ENCODE measurements at places on chromosomes 16 and 17.

GRCh38 chr17:60529806-60530205, 3.8 kb upstream of the APPBP2 start:
- no peak for ATAC-seq

DNA sequence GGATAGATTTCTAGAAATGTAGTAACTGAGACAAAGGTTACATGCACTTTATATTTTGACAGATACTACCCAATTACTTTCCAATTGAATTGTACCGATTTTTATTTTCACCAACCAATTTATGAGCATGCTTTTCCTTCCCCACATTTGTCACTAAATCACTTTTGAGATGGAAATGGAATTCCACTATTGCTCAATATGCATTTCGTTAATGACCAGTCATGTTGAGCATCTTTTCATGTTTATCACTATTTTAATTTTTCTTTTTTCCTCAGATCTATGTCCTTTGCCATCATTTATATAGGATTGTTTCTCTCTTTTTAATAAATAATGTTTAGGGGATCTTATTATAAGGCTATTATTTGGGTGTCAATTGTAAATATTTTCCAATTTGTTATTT, 102.8 kb upstream of the SMIM36 start:
- ATAC-seq, result no peak

DNA sequence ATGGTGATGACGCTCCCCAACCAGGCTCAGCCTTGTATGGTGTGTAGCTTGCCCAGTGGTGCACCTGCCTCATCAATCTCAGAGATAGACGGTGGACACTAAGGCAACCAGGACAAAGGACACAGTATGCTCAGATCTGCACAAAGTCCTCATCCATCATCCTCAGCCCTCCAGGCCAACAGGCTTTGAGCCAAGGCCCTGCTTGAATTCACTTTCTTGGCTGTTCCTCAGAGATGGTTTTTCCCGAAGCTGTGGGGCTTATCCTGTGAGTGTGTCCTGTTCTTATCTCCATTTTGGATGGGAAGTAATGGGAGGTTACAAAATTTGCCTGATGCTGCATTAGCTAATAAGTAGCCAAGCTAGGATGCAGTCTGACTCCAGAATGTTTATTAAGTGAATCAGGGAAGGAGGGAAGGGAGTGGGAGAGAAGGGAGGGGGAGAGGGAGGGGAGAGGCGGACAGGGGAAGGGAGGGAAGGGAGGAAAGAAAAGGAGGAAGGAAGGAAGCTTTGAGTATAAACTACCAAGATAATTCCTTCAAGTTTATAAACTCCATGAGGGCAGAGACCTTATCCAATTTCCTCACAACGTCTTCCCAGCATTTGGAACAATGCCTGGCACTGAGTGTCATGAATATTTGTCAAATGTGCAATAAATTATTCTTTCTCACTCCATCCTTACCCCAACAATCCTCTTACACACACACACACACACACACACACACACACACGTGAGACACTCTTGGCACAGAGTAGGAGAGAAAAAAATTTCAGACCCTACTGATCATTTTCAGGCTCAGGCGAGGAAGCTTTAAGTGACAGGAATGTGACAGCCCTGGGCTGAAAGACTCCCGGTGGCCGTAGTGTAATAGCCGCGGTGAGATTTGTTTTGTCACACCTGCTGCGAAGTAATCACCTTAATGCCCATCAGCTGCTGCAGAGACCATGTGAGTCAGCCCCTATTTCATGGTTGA, 84.3 kb downstream of the BMERB1 start:
- ATAC-seq, result peak; percentile 74

GRCh38 chr17:67020293-67020766, 24.0 kb upstream of the CACNG1 start:
- no peak for ATAC-seq

GRCh38 chr16:8949536-8950418, 13.9 kb downstream of the USP7 start:
- ATAC-seq, result no peak

DNA sequence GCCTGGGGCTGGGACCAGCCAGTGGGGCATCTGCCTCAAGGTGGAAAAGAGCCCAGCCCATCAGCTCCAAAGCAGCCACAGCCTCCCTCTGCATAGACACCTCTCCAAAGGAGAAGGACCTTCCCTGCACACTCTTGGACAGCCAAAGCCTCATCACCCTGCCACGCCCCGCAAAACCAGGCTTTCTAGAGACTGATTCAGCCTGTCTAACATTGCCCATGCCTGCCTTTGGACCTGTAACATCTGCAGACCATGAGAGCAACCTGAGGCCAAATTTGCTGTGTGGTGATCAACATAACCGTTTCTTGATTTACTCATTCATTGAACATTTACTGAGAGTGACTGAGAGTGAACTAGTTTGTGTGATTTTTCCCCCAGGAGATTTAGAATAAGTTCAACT, 219.7 kb upstream of the HSBP1 start:
- ATAC-seq, result no peak

- peak; percentile 10 for ATAC-seq
Observed at GRCh38 chr16:84741340-84741830, 41.6 kb downstream of the USP10 start.

DNA sequence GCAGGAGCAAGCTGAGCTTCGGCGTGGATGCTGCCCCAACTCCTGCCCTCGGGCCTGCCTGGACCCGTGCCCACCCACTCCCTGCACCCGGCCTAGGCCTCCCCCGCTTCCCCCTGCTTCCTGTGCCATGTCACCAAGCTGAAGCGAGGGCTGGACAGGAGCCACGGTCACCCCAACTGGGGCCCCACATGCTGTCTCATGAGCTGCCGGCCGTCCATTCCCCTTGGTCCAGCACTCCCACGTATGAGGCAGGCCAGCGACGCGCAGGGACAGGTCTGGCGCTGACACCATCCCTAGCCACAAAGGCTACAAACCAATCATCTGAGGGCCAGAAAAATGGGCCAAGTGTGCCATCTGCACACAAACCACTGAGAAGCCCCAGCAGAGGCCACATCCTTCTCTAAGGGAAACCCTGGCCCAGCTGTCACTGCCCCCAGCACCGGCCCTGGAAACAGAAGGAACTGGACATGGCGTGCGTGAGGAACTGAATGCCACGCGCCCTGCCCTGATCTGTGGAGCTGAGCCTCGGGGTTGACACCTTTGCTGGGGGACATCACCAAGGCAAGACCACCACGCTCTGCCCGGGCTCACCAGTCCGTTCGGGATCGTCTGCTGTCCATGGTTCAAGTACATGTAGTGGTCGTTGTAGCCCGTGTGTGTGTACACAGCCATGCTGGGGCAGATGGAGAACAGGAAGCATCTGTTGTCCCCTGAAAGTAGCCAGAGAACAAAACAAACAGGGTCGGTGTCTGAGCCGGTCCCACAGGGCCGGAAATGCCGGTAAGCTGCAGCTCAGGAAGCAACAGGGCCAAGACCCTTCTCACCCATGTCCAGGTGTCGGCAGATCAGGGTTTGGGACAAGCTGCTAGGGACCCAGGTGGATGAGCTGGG, 22.2 kb downstream of the MEAK7 start:
- ATAC-seq, result peak; percentile 39

DNA sequence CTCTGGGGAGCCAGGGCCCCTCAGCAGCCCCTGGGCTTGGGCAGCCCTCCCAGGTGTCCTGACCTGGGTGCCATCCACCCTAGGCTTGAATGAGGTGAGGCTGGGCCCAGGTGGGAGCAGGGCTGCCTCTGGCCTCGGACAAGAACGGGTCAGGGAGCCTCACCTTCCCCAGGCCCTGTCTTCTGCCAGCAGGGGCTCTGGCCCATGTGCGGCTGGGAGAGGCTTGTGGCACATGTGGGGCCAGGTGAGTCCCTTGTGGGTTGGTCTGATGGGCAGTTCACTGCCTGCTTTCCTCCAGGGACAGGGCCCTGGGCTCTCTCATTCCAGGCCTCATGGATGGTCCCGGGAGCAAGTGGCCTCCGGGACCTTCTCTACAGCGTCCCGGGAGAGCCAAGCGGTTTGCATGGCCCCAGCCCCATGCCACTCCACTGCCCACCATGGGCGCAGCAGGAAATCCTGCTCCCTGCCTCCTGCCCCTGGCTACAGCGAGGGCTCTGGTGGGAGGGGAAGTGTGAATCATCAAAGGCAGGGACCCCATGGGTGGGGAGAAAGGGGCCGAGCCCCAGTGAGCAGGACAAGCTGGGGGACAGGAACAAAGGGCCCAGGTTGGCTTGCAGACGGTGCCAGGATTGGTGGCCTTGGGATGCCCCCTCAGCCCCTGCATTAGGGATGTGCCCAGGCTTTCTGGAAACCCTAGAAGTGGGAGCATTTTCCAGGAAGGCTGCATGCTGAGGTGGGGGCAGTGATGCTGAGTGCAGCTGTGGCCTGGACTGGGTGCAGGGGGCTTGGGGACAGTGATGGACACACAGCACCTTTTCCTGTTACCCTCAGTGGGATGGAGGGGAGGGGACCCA, 12.2 kb downstream of the VASN start:
- no peak for ATAC-seq

DNA sequence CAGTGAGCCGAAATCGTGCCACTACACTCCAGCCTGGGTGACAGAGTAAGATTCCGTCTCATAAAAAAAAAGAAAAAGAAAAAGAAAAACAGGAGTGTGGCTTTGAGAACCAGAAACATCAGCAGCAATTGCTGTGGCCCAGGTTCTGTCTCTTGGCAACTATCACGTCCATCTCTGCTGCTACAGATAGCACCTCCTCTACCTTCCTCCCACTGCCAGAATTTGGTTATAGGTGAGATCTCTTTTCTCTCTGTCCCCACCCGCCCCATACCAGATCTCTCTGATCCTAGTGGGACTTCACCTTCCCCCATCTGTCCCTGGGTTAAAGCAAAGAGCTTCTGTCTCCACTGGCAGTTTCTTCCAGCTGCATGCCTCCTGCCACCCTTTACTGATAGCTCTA, 3.1 kb downstream of the TLCD2 start:
- ATAC-seq, result no peak

GRCh38 chr16:23962001-23962400, 126.2 kb downstream of the PRKCB start:
- ATAC-seq, result no peak

- no peak for ATAC-seq
Observed at GRCh38 chr16:80682421-80683070, 121.9 kb downstream of the CDYL2 start.

- ATAC-seq, result no peak
Observed at GRCh38 chr16:82384949-82385348, 214.9 kb upstream of the MPHOSPH6 start.

GRCh38 chr17:83145831-83146230, 66.4 kb downstream of the METRNL start:
- ATAC-seq, result no peak

DNA sequence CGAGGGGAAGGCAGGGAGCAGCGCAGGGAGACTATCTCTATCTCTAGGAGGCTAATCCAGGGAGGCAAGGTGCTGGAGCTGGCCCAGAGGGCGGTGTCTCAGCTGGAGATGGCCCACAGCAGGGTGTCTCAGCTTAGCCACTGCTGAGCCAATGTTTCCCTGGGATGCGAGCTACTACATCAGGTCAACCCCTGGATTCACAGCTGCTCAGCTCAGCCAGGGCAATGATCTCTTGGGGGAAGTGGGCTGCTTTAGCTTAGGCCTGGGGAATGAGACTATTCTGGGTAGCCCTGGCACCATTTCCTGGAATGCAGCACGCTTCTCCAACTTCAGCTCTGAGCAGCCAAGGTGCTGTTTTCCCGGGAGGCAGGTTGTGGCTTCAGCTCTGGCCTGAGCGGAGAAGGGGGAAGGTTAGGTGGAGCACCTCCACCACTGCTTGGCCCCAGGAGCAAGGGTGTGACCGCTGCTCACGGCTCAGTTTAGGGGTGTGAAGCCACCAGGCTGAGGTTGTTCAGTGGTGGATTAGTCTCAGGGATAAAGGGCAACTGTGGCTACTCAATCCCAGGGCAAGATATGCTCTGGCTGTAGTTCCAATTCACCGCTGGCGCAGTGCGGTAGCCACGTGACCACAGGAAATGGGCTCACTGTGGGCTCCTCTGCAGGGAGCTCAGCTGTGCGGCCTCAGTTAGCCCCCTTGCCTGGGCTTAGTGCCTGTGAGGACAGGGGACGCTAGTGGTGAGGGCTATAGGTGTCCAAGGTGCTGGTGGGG, 5.2 kb upstream of the PRSS21 start:
- no peak for ATAC-seq

- ATAC-seq, result peak; percentile 58
Observed at GRCh38 chr17:55454906-55455474, 33.4 kb upstream of the MMD start.

GRCh38 chr17:5864741-5865657, 205.2 kb upstream of the WSCD1 start:
- no peak for ATAC-seq

DNA sequence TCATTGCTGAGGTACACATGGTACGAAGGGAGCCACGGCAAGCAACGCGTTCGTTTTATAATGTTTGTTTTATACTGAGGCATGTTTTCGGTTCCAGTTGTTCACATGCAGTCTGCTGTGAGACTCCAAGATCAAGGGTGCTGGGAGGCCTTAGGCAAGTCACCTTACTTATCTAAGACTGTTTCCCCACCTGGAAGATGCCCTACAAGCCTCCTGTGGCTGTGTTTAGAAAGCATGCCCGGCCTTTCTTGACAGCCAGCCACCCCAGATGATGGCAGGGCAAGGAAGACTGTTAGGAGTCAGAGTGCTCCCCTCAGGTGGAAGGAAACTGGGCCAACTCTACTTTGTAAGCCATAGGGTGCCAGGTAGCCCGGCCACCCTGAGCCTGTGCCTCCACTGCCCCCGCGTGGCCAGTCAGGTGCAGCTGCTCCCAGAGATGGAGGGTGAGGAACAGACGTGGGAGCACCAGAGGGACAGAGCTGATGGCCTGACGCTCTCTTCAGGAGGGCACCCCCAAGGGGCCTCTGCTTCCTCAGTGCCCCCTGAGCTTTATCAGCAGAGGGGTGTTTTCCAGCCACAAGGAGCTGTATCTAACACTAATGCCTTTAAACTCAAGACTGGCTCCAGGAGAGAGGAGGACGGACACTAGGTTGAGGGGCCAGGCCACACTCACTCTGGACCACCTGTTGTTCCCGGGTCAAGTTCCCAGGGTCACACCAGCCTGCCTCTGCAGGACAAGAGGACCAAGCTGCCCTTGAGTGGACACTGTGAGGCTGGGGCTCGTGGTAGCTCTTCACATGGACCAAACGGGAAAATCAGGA, 5.4 kb downstream of the NAT9 start:
- peak; percentile 44 for ATAC-seq

DNA sequence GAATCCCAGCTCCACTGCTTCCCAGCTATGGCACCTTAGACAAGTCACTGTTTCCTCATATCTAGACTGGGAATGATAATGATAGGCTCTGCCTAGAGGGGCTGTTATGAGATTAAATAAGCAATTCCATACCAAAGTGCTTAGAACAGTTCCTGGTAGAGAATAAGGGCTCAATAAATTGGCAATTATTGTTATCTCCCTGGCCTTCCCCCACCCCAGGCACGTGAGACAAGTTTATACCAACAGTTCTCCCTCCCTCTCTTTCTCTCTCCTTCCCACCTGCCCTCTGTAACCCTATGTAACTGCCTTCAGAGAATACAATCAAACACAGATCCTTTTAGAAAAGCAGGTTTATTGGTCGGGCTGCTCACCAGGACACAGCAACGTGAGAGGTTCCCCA, 13.9 kb upstream of the STAT3 start:
- ATAC-seq, result no peak

Measured in gastroesophageal sphincter (tissue), 4 donors.